ENCODE measurements at places on chromosomes 12 and 14.

DNA sequence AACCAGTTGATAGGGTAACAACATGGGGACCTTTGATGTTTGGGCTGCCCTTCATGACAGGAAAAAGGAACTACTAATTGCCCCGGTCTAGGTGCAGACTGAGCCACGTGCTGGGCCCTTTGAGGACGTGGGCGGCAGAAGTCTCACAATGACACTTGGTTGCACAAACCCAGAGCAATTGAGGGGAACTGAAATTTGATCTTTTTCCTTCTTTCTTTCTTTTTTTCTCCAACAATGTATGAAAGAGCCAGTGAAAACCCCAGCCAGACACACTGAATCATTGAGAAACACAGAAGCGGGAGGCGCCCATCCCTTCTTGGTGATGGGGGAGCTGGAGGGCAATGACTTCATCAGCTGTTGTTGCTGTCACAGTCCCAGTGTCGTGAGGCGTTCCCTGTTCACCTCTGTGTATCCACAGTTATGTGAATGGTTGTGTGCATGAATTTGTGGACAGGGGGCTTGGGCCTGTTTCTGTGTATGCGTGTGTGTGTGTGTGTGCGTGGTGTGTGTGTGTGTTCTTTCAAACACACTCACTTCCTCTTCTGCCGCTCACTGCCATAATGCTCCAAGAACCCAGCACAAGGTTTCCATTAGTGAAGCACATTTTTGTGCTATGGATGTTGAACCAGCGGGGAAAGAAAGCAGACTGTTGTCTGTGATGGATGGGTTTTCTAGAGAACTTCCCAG is 137.5 kb upstream of the CCND2 start:
- peak; percentile 28 for DNase-seq

DNA sequence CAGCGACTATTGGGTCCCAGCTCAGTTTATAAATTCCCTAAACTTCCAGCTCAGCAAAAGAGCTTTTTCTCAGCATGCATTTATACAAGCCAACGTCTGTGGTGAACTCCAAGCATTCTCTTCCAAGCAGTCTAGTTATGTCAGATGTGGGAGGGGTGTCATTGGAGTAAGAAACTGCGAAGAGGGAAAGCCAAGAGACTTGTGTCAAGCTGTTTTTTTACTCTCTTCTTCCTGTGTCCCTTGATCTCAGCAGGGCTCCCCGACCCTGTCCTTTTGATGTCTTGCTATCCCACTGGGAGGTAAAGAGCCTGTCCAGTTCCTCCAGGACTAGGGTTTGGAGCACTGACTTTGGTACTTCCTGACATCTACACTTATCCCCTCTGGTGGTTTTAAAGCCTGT is 69.0 kb downstream of the PPM1H start:
- DNase-seq = no peak

GRCh38 chr14:52650774-52651173 is 44.6 kb downstream of the ERO1A start:
- no peak for DNase-seq

- no peak for DNase-seq
These were observed 75.0 kb downstream of the HMGA2 start for GRCh38 chr12:65899241-65899640.

DNA sequence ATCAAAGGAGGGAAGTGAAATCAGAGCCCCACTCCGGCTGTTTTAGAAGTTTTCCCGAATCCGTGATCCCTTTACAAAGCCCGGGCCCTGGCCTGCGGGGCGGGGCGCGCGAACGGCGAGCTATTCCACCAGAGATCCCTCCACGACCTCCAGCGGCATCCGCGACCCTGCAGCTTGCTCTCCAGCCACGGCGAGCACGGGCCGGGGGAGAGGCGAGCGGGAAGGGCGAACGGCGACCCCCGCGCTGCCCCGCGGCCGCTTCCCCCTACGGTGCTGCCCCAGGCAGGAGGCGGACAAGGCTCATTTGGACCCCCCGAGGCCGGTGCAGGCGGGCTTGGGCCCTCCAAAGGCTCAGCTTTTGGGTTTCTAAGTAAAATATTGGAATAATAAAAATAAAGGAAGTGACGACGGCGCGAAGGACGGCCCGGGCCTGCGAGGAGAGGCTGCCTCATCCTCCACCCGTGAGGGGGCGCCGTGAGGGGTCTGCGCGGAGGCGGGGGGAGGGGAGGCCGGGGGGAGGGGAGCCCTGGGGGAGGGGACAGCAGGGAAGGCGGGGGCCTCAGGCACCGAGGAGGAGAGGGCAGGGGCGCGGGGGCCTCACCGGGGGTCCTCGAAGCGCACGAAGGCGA is 613 bp downstream of the SRSF9 start:
- peak; percentile 64 for DNase-seq

GRCh38 chr12:51926718-51927117 is 19.4 kb downstream of the ACVRL1 start:
- DNase-seq = peak; percentile 61

DNA sequence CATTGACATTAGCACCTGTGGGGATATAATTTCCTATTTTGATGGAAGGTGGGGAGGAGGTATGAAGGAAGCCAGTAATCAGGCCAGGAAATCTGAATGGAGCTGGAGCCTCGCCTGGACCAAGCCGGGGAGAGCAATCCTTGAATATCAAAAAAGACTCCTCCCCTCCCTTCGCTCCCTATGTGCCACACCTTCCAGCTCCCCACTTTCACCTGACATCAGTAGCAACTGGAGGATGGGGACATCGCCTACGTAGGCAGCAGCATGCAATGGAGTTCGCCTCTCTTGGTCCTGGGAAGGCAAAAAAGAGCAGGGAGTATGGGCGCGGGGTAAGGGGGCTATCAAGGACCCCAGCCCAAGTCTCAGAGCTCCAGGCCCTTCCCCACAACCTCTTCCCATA is 1.1 kb downstream of the ANKRD52 start:
- DNase-seq = no peak

DNA sequence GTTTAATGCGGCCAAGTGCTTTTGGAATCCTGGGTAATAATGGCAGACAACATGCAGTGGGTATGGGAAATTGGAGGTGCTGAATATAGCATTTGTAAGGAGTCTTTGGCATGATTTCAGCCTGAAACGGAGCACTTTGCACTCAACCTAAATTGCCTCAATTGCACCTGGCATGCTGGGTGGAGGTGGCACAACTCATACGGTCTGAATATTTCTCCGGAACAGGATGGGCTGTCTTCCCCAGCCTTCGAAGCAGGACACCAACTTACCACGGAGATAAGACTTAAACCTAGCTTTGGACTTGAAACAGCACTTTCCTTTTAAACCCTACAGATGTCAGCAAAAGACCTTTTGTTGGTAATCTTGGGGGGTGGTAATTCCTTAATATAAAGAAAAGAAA is 153.7 kb upstream of the SRRM4 start:
- DNase-seq = no peak

DNA sequence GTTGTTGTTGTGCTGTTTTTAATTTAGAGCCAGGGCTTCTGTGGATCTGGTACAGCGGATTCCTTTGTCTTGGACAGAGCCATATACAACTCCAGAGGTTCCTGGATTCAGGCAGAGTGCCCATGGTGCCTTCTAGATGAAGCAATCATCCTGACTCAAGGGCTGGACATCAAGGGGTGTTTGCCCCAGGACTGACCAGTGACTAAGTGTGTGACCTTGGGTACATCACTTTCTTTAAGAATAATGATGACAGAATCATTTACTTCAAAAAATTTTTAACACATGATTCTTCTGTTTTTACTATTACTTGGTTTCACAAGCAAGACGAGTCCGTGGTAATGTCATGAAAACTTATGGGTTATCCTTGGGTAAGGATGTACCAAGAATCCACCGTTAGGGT is 397.3 kb downstream of the ZFP36L1 start:
- no peak for DNase-seq

DNA sequence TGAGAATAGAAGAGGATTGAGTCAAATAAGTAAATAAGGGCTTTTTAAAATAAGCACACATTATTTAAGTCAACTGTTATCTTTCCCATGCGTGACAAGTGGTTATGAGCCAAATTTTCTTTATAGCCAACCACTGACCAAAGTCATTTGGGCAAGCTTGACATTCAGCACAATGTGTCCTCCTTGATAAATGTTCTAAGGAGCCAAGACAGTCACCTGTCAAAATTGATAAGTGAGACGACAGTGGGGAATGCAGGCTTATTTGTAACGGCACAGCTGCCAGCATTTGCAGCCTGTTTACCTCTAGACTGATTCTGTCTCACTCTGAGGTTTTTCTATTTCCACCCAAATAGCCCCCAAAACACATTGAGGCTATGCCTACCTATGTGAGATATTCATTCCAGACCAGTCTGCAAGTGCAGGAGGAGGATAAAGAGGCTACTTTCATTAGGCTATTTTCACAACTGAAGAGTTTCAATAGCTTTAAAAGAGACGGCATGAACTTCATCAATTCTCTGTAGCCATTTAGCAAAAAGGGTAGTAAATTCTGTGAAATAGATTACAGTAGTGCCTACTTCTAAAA is 339.5 kb downstream of the PDZRN4 start:
- DNase-seq = no peak

- DNase-seq = no peak
These were observed 67.1 kb downstream of the RFLNA start for GRCh38 chr12:124361996-124362395.

DNA sequence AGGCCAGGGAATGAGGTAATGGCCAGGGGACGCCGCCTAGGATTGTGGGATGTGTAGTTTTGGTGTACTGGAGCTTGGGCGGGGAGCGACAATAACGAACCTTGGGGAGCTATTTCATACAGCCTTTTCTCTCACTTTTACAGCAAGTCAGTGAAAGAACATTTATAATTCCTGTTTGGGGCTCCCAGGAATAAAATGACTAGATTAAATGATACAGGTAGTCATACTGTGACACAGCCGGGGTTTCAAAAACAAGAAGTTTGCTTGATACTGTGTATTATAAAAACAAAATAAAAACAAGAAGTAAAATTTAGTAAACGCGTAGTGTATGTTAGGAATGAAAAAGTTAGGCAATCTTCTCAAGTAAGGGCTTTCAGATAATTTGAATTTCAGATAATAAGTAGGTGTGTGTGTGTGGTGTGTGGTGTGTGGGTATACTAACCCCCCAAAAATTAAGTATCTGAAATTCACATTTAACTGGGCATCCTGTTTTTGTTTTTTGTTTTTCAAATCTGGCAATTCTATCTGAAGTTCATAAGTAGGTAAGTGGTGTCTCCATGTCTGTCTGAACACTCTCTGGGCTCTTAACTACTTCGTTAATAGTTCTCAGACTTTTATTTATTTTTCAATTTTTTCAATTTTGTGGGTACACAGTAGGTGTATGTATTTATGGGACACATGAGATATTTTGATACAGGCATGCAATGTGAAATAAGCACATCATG is 458 bp upstream of the DCTN2 start:
- DNase-seq = no peak

DNA sequence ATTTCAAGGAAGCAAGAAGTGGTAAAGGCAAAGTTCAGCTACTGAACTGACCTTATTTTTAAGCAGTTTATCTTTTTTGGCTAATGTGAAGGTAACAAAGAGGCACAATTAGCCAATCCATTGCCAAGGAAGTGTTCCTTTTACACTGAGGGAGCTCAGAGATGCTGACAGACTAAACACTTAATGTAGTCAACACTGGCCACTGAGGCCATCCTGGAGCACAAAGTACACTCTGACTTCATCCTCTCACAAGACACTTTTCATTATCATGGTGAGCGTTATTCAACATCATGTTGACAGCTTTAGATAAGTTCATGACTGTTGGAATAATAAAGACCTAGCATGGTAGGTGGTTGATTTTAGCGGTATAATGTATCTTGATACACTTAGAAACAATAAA is 89.9 kb downstream of the ADAMTS20 start:
- DNase-seq = no peak

- DNase-seq = no peak
These were observed 6.4 kb upstream of the TMED10 start for GRCh38 chr14:75182821-75183220.

- no peak for DNase-seq
These were observed 218.7 kb upstream of the TBX3 start for GRCh38 chr12:114902665-114903064.

DNA sequence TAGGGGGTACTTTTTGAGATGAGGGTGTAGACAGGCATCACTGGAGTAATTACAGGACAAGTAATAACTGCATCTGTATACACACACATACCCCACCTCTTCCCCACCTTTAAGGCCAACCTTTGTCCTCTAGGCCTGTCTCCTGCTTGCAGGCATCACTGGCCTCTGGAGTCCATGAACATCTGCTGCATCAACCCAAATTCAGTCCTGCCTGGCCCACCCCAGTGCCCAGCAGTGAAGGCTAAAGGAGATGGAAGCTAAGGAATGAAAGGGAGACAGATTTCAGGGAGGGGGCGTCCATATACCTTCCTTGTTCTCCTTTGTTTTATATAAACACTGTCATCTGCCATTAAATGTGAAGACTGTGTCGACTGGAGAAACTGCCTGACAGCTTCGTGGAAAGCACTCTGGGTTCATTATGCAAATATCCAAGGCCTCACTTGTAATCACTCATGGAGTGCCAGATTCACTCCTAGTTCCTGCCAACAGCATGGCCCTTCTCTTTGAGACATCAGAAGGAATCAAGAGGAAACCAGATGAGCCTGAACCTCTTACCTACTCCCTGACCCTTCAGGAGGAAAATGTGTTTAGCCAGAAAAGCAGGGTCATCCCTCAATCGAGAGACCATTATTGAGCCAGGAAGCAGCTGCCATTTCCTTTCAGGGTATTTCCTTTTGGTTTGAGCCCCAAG is 64.4 kb downstream of the SERPINA3 start:
- no peak for DNase-seq

GRCh38 chr12:7042842-7043241 is 17.7 kb upstream of the C1S start:
- DNase-seq = no peak

GRCh38 chr14:20387576-20387975 is 25.7 kb downstream of the TEP1 start:
- DNase-seq = no peak

- peak; percentile 8 for DNase-seq
These were observed 6.3 kb downstream of the TMEM179 start for GRCh38 chr14:104598039-104598909.

GRCh38 chr14:102965282-102965681 is 42.8 kb downstream of the AMN start:
- DNase-seq = no peak

GRCh38 chr12:19771858-19772257 is 332.6 kb downstream of the AEBP2 start:
- DNase-seq = no peak

DNA sequence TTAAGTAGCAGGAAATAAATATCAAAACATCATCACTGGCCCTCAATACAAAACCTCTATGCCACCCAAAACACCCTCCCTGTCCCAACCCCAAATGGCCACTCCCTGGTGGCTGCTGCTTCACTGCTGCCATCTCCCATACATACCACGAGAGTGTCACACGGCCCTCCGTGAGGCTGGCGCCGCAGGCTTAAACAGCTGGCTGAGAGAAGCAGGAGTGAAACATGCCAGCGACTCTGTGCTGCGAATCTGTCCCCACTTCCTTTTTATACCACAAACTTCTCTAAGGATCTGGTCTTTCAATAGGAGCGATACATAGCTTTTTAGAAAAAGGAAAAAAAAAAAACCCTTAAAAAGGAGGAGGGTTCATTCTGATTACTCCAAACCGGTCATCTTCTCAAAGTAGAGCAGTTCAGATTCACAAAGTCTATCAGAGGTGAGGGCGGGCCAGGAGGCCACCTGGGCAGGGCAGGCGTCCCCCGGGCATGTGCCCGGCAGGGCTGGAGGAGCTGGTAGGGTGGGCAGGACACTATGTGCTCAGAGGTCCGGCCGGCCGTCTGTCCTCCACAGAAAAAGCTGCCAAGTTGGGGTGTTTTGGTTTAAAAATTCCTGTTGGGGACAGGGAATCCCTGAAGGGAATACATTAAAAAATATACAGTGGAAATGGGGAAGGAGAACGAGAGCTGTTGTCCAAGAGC is 26.5 kb downstream of the MAX start:
- no peak for DNase-seq

GRCh38 chr14:104601786-104602185 is 2.8 kb downstream of the TMEM179 start:
- peak; percentile 5 for DNase-seq

GRCh38 chr12:63206909-63207308 is 55.9 kb upstream of the AVPR1A start:
- no peak for DNase-seq

Data from activated CD8-positive, alpha-beta memory T cell treated with anti-CD3 and anti-CD28 coated beads, Interleukin-2, amount 50 U/mL, for 4 hours (primary cell).